ENCODE measurements at places on chromosomes 3 and 15.

DNA sequence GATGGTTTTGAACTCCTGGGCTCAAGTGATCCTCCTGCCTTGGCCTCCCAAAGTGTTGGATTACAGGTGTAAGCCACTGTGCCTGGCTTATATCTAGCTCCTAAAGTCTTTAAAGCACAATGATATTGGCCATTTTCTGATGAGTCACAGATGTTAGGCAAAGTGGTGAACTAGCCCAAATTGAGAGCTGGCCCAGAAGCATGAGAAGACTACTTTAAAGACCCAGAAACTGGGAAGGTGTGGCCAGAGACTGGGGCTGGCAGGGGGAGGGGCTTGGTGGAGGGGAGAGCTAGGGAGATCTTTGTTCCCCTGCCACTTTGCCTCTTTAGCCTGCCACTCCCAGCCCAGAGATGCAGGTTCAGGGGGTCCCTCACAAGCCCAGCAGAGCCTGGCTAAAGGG lies 21.6 kb downstream of the CHRNA3 start:
- no peak for DNase-seq

DNA sequence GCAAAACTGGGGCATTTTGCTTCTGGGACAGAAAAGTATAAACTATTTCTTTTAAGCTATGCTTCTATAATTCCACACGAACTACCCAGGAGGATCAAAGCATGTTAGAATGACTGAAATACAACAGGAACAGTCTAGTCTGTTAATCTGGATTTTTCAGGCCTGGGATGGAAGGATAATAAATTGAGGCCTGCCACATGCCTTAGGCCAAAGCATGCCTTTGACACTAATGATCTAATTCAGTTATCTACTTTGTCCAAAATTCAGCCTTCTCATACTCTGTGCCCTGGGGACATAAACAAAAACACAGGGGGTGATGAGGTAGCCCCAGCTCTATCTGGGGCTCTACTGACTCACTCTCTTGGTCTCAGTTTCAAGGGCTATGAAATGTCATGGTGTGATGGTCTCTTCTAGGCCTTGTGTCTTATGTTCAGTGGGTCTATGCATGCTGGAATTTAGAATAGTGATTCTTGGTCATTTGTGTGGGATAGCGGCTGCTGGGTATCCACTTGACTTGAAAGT lies 32.5 kb downstream of the GAP43 start:
- DNase-seq = no peak

- DNase-seq = no peak
Measured at GRCh38 chr15:78093242-78094020, 1.1 kb downstream of the SH2D7 start.

GRCh38 chr15:28980709-28981350 lies 95.1 kb downstream of the APBA2 start:
- no peak for DNase-seq

DNA sequence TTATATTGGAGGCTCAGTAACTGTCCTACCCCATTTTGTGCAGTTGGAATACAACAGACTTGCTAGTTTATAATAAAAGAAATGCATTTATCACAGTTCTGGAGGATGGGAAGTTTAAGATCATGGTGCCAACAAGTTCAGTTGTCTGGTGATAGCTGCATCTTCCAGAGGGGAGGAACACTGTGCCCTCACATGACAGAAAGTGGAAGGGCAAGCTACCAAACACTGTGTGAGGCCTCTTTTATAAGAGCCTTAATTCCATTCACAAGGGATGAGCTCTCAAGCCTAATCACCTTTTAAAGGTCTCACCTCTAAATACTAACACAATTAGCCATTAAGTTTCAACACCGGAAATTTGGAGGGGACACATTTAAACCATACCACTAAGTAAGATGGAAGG lies 1073.9 kb downstream of the PLOD2 start:
- no peak for DNase-seq

DNA sequence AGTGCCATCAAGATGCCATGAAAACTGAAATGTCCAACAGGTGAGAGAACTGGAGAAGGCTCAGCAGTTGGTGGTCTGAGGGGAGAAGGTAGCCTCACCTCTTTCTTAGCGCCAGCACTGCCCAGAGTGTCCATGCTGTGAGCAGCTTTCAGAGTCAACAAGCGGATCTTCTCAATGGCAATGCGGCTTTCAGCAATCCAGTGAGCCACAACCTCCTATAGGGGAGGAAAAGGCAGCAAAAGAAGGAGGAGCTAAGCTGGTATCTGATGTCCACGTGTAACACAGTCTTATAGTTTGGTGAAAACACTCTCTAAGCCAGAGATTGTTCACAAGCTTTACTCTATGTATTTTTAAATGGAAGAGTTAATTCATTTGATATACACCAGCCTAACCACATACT lies 36.1 kb upstream of the ACKR4 start:
- DNase-seq = no peak

- DNase-seq = no peak
Measured at GRCh38 chr3:142962175-142962519, 1.3 kb downstream of the PAQR9 start.

- no peak for DNase-seq
Measured at GRCh38 chr3:52561028-52561747, 24.8 kb downstream of the UQCC5 start.

DNA sequence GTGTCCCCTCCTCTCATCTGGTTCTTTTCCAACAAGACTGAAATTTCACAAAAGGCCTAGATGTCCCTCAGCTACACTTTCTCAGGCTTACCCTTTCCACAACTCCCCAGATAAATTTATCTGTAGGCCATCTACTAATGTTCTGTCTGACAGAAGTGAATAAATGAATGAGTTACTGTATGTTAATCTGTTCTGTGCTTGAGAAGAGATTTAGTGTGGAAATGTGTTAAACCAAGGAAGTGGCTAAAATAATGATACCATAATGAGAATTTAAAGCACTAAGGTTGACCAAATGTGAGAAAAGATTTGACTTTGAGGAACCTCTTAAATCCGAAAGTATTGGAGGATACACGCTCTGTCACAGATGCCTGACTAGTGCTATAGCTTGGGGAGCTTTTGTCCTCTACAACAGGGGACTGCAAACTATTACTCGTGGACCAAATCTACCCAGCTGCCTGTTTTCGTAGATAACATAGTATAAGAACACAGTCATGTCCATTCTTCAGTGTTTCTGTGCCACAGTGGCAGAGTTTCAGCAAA lies 74.8 kb upstream of the P2RY1 start:
- no peak for DNase-seq

DNA sequence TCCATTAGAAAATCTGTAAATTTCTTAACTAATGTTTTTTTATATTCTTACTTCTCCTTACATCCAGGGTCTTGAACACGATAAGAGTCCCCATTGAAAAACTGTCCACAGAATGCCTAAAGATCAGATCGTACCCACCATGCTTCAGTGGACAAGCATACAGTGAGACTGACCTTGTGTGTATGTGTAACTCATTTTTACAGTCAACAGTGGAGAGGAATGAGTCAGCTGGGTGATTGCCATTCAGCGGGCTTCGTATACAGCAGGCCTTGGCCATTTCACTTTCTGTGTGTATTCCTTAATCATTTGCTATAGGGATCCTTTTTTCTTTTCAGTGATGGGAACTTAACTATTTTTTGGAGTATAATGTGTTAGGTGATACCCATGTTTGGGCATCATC lies 10.6 kb downstream of the PARP14 start:
- peak; percentile 80 for DNase-seq

GRCh38 chr3:120858521-120858920 lies 49.5 kb upstream of the STXBP5L start:
- DNase-seq = no peak
